G401 (cell line): ENCODE measurements at places on chromosomes 11 and 22. TPM values are rescaled to one million over a fixed set of nuclear protein-coding genes. Genes with fewer than 3 reads are reported as not detected.

- DNase-seq, result no peak
These were observed 76.7 kb downstream of the FAR1 start for GRCh38 chr11:13745165-13745564.

The ABCC8 gene
- 0.47 and 1.1 TPM in 2 replicates for total RNA-seq

- DNase-seq, result peak; percentile 82
These were observed 9.5 kb upstream of the EHD1 start for GRCh38 chr11:64887757-64888405.

DNA sequence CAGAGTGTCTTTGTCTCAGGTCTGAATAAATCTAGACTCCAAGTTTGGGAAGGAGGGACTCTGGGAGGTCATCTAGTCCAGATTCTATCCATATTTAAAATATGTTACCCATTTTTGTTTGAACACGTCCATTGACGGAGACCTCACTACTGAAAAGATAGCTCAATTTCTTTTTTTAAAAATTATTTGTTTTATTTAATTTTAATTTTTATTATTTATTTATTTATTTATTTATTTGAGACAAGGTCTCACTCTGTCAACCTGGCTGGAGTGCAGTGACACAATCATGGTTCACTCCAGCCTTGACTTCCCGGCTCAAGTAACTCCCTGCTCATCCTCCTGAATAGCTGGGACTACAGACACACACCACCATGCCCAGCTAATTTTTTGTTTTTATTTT, 89.5 kb upstream of the SNX19 start:
- no peak for DNase-seq

- no peak for DNase-seq
These were observed 16.5 kb upstream of the SHISAL1 start for GRCh38 chr22:44329179-44329796.

- no peak for DNase-seq
These were observed 63.0 kb downstream of the PARVG start for GRCh38 chr22:44243761-44244160.

- DNase-seq, result peak; percentile 68
These were observed 1165.7 kb downstream of the LRRC4C start for GRCh38 chr11:40293655-40294348.

DNA sequence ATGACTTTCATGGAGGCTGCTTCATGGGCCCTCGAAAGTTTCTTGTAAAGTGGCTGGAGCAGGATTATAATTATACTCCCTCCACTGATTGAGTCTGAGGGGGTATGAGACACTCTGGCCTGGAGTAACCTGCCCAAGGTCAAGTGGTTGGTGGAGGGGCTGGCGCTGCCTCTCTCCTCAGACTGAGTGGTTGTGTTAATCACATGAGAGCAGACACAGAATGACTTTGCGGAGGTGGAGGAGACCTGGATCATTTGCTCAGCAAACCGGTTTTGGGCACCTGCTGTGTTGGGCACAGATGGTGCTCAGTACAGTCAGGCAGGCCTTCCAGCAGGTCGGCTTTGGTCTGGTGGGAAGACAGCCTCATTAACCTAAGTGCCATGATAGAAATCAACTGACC, 11.8 kb downstream of the BCR start:
- peak; percentile 93 for DNase-seq

DNA sequence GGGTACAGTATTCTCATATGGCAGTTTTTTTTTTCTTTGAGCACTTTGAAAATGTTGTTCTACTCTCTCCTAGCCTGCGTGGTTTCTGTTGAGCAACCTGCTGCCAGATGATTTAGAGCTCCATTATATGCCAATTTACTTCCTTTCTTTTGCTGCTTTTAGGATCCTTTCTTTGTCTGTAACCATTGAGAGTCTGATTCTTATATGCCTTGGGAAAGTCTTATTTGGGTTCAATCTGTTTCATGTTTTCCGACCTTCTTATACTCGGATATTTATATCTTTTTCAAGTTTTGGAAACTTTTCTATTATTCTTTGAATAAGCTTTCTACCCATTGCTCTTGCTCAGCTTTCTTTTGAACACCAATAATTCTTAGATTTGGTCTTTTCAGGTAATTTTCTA, 138.1 kb upstream of the RAG2 start:
- no peak for DNase-seq

GRCh38 chr22:48105259-48105658, 1342.8 kb downstream of the TBC1D22A start:
- peak; percentile 87 for DNase-seq

The YPEL1 gene
- total RNA-seq, result 0.14 and 0.62 TPM in 2 replicates

The OR52E8 gene
- total RNA-seq, result not detected in 2 replicates

The TMEM191B gene
- 1.8 and 2.3 TPM in 2 replicates for total RNA-seq

The PTH gene
- total RNA-seq, result not detected in 2 replicates

DNA sequence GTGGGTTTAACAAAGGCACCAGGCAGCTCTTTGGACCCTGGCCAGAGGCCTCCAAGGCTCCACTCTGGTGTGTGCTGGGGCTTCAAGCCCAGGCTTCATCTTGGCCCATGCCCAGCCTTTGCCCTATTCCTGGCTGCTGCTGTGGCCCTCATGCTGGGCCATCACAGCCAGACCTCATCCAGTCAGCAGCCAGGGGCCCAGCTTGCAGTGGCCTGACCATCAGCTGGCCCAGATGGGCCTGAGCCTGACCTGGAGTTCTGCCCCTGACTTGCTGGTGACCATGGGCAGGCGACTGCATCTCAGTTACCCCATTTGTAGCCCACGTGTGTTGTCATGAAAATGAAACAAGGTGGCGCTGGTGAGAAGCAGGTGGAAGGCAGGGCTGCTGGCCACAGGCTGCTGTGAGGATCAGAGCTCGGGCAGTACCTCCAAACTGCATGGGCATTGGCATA, 76.1 kb downstream of the MED15 start:
- DNase-seq, result peak; percentile 53

DNA sequence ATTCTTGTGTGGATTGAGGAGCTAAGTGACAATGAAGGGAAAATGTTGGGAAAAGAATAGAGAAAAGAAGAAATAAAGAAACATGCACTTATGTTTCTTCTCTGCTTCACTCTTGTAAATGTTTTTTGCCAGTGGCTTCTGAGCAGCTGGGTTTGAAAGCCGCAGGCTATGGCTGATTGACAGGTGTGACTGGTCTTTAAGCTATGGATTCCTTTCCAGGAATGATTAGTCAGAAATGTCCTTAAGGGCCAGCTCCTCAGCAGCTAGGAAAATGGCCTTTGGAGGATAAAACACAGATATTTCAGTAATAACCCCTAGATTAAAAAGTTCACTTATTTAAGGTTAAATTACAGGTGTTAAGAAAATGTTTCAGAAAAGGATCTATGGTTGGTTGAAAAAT, 6.5 kb upstream of the USP28 start:
- no peak for DNase-seq

GRCh38 chr11:113683481-113684046, 22.5 kb downstream of the TMPRSS5 start:
- no peak for DNase-seq

- DNase-seq, result no peak
These were observed 70.9 kb upstream of the SC5D start for GRCh38 chr11:121221496-121222200.

GRCh38 chr22:49589301-49589700, 238.4 kb downstream of the BRD1 start:
- DNase-seq, result no peak

DNA sequence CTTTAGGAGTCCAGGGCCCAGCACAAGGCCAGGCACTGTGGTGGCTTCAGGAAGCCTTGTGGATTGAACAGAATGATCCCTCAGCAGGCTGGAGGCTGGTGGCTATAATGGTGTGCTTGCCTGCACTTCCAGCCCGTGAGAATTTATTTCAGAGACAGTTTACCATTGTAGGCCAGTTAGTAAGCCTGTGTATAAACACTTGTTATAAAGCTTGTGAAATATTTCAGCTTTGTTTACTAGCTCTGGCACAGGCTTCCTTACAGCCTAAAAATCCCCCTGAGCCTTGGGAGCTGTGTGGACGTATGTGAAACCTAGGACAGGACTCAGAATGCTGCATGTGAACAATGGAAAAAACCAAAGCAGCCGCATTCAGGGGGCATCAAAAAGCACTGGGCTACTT, 26.6 kb upstream of the ACER3 start:
- no peak for DNase-seq

- peak; percentile 81 for DNase-seq
These were observed 16.3 kb downstream of the SDHAF2 start for GRCh38 chr11:61446211-61446651.

GRCh38 chr22:49657275-49657973, 170.2 kb downstream of the BRD1 start:
- no peak for DNase-seq

- no peak for DNase-seq
These were observed 25.2 kb downstream of the LIF start for GRCh38 chr22:30221121-30221992.

GRCh38 chr22:37218399-37218770, 6.1 kb upstream of the SSTR3 start:
- no peak for DNase-seq

DNA sequence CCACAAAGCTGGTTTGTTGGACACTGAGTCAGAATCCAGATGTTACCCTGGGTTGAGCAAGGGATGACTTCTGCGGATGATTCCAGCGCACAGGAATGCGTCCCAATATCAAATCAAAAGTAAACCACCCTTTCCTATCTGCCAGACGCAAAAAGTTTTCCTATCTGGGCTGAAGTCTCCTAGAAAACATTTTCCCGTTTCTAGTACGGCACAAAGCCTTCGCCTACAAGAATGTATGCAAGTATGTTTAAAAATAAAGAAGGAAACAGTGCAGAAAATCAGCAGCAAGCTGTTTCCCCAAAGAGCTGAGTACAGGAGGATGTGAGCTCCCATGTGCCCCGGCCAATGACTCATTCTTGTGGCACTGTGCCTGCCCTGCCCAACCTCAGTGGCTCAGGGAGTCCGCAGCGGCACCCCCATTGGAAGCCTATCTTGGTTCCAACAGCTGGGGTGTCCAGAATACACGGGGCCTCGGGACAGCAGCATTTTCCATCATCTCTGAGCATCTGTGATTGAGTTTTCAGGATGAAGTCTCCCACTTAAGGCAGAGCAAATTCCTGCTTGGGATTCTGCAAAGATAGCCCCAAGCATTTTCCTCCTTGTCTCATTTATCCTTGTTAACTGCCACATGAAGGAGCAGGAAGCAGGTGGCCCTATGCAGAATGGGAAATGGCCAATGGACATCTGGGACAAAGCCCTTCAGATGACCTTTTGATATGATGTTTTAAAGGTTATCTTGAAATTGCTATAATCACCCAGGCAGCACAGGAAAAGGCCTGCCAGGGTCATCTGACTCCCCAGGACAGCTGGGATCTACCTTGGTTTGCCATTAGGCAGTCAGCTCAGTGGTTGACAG, 17.5 kb downstream of the KCNJ5 start:
- DNase-seq, result no peak

- no peak for DNase-seq
These were observed 14.0 kb upstream of the RELT start for GRCh38 chr11:73361953-73362776.

DNA sequence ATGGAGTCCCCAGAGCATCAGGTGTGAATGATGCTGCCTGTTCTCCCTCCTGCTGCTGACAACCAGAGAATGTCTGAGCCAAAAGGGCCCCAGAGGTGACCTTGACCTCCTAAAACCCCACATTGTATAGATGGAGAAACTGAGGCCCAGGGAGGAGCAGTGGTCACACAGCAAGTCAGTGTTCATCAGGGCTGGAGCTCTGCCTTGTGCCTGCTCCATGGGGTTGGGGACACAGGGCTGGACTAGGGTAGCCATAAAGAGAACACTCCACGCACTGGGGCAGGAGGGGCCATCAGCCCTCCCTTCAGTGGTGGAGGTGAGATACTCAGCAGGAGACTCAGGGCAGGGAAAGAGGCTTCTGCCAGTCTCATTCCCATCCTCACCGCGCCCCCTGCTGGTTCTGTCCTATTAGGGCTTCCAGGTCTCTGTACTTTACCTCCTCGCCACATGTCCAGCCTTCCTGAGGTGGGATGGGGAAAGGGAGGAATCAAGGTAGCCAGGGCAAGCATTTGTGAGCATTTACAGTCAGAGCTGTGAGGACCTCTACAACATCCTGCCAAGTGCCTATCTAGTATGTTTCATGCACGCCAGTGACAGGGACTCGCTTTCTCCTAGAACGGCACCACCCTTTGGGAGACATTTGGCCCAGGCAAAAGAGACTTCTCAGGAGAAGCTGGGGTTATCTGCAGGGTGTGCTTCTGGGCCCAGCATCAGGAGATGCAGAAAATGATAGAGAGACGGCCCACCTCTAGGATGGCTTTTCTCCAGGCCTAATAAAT, 43.2 kb downstream of the NEU3 start:
- DNase-seq, result peak; percentile 14

DNA sequence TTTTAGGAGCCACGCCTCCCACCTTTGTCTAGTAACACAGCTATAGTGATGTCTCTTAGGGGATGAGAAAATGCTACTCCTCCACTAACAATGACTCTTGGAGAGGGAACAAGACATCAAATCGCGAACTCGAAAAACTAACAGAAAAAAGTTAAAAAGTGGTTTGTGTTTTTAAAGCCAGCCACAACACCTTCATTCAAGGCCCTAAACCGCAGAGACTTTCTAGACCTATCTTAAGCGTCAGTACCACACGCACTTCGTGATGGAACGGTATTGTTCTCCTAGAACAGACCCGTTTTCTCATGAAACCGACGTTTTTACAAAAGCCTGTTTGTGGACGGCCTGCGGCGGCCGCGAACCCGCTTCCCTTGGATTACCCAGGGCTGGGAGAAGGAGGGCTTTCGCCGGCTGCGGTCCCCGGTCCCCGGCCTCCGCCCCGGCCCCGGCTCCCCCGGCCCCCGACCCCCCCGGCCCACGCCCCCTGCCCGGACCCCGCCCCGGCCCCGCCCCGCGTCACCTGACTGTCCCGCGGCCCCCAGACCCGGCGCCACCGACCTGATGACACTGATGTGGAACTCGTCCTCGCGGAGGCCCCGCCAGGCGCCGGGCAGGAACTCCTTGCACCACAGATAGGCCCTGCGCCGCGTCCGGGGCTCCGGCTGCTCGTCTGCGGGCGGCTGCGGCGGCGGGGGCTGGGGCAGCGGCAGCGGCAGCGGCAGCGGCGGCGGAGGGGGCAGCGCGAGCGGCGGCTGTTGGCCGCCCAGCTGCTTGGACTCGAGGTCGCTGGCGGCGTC, 718 bp downstream of the CHKA start:
- peak; percentile 22 for DNase-seq

DNA sequence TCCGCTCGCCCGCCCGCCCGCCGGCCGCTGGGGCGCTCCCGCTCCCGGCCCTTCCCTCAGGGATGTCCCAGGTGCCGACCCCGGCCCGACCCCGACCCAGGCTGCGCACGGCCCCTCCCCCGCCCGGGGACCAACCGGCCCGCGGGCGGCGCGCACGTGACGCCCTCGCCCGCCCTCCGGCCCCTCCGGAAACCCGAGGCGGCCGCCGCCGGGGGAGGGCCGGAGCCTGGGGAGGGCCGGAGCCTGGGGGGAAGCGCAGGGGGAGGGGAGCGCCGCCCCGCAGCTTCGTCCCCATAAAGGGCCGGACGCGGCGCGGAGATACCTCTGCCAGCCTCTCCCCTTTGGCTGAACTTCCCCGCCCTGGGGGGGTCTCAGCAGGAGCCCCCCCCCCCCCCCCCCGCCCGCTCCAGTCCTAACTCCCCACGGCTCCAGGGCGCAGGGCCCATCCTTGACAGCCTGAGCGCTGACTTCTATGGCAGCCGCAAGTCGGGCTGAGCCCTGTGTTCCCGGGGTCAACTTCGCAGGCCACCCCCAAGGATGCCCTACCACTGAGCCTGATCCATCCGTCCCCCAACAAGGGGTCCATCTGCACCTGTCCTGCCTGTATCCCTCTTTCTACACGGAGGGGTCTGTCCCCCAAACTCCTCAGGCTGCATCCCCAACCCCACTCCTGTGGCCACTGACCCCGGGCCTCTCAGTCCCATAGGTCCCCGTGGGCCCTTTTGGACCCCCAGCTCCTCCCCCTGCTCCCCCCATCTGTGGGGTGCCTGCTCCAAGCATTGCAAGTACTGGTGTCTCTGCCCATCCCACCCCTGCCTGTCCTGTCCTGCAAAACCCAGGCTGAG, at the start of gene MAPK12:
Gene MAPK12, minus strand, starts transcription at position 69 of the 845 bp plus-strand sequence. CDS start 174 bp downstream, outside the sequence.
- DNase-seq, result no peak
